ENCODE measurements at places on chromosomes 6 and 20.

GRCh38 chr6:404685-405423 is 13.3 kb downstream of the IRF4 start:
- ATAC-seq: no peak

DNA sequence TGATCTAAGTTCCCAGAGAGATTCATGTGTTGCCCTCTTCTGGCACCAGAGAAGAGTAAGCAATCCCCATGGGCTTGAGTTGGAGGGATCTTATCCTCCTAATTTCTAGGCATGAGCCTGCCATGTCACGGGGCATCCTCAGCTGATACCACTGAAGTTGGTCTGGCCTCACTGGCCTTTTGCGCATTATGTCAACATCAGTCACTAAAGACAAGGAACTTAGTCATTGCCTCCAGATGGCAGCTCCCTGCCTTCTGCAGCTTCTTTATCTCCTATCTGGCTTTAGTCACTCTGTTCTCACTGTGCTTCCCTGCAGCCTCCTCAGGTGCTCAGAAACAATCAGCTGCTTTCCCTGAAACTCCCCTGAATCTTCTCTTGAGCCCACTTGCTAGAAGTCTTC is 312.2 kb downstream of the ADGRG6 start:
- ATAC-seq: no peak

DNA sequence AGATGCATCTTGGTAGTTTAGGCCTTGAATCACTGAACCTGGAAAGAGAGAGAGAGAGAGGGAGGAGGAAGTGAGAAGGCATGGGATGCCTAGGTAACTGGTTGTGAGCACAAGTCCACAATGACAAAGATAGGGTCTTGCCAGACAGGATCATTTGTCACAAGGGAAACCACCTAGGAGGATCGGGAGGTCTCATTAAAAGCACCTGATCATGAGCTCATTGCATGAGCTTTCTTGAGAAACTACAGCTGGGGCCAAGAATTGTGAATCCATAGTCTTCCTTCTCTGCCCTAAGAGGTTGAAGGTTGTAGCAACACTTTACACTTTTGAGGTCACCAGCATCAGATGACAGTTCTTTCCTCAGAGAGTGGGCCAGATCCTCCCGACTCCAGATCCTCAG is 195.7 kb downstream of the CD83 start:
- peak; percentile 51 for ATAC-seq

- no peak for ATAC-seq
Observed at GRCh38 chr6:16989382-16989781, 112.5 kb upstream of the STMND1 start.

GRCh38 chr6:38173909-38174308 is 354.4 kb downstream of the ZFAND3 start:
- no peak for ATAC-seq

GRCh38 chr6:27809939-27810767 is 102.0 kb downstream of the OR2B2 start:
- ATAC-seq: peak; percentile 60

GRCh38 chr6:45915780-45916468 is 99.7 kb downstream of the CLIC5 start:
- ATAC-seq: no peak

Measured in activated CD4-positive, CD25-positive, alpha-beta regulatory T cell treated with anti-CD3 and anti-CD28 coated beads, Interleukin-2, amount 50 U/mL, for 24 hours (primary cell).